ENCODE measurements at places on chromosomes 5 and 9. TPM values are rescaled to one million over a fixed set of nuclear protein-coding genes. Genes with fewer than 3 reads are reported as not detected.

DNA sequence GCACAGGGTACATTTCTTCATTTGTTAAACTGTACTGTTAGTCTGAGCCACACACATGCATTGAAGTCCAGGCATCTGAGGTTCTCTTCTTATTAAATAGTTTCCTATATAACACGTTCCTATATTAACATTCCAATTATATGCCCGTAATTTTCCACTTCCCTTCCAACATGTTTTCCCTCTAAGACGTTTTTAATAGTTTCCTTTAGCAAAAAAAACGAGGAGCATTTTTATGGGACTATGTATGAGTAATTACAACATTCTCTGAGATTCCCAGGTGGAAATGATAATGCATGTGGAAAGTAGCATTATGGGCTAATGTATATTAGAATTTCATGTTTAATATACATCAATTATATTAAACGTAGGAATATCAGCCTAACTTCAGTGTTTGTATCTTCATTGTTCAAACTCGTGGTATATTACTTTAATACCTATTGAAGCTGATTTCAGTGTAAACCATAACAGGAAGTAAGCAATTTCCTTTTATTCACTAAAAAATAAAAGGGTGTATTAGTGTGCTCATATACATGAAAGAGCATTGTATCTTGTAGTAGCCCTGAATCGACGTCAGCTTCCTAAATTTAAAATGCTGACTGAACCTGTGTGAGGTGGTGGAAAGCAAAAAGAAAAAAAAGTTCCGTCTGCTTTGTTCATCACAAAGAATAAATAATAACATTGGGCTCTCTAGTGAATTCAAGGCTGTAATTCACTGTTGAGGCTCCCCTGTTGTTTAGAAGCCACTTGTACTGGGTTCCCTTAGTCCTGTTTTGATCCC, 11.3 kb downstream of the SMARCA2 start:
- DNase-seq = peak; percentile 86

GRCh38 chr5:5297432-5298067, 124.9 kb upstream of the ICE1 start:
- DNase-seq = no peak

DNA sequence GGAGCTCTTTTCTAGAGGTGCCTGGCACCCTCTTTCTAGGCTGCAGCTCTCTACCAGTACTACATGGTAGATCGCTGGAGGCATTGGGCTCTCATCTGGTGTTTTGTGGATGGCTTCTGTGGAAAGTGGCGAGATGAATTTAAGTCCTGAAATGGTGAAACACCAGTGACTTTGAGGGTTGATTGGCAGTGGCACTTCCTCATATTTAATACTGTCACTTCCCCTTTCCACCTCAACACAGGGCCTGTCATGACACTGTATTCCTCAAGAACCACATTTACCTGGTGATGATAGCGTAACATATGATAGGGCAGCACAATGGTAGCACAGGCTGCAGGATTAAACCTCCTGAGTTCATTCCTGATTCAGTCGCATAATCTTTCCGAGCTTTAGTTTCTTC, 132.1 kb downstream of the KDM4C start:
- no peak for DNase-seq

The LCN10 gene
- 0.13 TPM for total RNA-seq

GRCh38 chr5:1004461-1005248, 3.9 kb upstream of the NKD2 start:
- DNase-seq = no peak

GRCh38 chr9:99762470-99762869, 59.2 kb upstream of the NR4A3 start:
- no peak for DNase-seq

The TMC1 gene
- 0.25 TPM for total RNA-seq

DNA sequence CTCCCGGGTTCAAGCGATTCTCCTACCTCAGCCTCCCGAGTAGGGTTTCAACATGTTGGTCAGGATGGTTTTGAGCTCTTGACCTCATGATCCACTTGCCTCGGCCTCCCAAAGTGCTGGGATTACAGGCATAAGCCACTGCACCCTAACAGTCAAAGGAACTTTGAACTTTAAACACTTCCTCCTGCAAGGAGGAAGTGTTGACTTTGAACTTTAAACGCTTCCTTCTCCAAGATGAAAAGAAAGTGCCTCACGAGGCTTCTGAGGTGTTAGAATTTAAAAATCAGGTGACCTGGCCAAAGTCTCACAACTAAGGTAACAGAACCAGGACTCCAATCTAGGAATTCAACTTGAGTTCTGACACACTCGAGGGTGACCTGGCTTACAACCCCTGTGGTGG, 150.9 kb downstream of the BRINP1 start:
- DNase-seq = no peak

The RASGRF2 gene
- total RNA-seq = 19.8 TPM

The SLC44A1 gene
- total RNA-seq = 18.7 TPM

DNA sequence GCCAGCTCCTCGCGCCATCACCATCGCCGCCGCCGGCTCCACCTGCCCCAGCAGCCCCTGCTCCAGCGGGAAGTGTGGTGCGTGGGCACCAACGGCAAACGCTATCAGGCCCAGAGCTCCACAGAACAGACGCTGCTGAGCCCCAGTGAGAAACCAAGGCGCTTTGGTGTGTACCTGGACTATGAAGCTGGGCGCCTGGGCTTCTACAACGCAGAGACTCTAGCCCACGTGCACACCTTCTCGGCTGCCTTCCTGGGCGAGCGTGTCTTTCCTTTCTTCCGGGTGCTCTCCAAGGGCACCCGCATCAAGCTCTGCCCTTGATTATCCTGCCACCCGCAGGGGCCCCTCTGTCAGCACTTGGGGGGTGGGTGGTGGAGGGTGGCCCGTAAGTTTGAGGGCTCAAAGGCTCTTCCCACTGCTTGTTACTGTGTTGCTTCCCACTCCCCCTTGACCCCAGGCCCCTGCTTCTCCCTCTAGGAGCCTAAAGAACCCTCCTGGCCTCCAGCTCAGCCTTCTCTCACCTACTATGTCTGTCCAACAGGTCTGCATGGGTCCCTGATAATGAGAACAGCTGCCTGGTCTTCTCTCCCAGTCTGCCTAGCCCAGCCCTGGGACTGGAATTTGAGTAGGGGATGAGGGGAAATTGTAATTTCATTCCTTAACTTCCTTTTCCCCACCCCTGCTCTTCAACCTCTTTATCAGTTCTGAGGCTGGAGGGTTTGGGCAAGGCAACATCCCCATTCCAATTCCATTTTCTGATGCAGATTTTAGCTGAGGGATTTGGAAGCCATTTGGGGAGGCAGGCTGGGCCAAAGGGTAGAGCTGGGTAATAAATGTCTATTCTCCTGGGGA, 9.0 kb downstream of the RACK1 start:
- DNase-seq = no peak

DNA sequence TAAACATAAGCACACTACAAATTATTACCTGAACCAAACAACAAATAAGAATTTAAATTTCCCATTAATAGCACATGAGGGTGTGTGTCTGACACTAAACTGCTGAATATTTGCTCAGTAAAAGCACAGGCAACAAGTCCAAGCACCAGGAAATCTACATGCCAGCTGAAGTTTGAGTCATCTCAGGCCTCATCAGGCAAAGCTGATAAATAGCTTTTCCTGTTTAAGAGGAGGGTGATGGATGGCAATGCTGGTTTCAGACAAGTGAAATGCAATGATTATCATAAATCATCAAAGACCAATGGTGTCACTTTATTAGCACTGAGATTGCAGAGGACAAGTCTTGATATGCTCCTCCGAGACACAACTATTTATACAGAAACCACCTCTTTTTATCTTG, 1668.0 kb upstream of the C9orf72 start:
- DNase-seq = no peak

The MRPL50 gene
- total RNA-seq = 14.1 TPM

- DNase-seq = no peak
These were observed 74.6 kb downstream of the MRPL36 start for GRCh38 chr5:1724822-1725602.

- DNase-seq = no peak
These were observed 114.9 kb upstream of the ATP10B start for GRCh38 chr5:160966921-160967320.

The OR1Q1 gene
- not detected for total RNA-seq

- DNase-seq = peak; percentile 88
These were observed 43.7 kb upstream of the TEK start for GRCh38 chr9:27065288-27065687.

GRCh38 chr5:178778919-178779318, 48.5 kb upstream of the ZNF354A start:
- DNase-seq = no peak

DNA sequence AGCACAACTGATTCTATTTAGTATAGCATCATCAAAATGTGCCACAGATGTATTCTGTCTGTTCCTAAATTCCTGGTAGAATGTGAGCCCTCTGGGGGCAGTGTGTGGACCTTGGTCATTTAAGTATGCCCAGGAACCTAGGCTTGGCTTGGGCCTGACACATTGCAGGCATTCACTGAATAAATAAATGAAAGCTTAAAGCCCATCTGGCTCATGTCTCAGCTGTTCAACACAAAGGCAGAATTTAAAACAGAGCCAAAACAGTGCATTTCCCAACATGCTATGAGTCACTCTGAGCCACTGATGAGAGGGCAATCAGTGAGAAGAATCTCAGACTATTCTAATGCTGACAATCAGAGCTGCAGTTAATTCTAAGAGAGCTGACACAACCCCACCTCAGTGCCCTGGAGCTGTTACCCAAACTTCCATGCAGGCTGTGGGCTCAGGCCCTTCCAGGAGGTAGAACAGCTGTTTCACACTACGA, 8.1 kb downstream of the FAM193B start:
- DNase-seq = peak; percentile 68

DNA sequence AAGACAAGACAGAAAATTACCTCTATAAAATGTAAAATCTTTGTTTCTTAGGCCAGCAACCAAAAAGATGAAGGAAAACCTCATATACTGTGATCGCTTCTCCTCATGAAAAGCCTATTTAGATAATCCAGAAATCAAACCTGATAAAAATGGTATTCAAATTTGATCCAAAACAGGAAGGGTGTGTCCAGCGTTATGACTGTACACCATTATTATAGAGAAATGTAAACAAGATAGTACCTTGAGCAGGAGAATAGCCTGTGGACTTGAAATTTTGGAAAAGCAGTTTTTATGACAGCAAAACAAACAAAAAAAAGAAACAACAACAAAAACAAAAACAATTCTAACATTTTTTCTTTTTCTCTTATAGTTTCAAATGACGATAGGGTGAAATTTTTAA, 1382.8 kb upstream of the CDH9 start:
- DNase-seq = no peak

- DNase-seq = no peak
These were observed 435.5 kb downstream of the HINT1 start for GRCh38 chr5:130729541-130729940.

- DNase-seq = no peak
These were observed 81.0 kb upstream of the MAST4 start for GRCh38 chr5:66515209-66515608.

GRCh38 chr9:137760426-137760825, 117.2 kb upstream of the CACNA1B start:
- no peak for DNase-seq

GRCh38 chr9:71752352-71752751, 16.0 kb downstream of the CEMIP2 start:
- no peak for DNase-seq

The LRRC19 gene
- total RNA-seq = not detected

The ADCY2 gene
- total RNA-seq = not detected

The ZNG1A gene
- total RNA-seq = 18.2 TPM

The ANKRD34B gene
- total RNA-seq = not detected

DNA sequence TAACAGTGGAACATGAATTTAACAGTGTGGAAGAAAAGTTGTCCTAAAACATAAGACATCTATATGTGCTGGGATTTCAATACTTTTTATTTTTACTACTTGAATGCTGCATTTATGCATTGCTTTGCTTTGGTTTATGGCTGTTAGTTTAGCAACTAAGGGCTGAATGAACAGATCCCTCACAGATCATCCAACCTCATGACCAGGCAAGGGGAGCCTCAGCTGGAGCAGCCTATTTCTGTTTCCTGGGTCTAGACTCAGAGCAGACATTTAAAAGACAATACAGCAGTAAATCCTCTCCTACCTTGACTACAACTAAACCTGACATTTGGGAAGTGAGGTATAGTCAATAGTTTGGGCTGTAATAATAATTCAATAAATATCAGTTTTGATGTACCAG, 163.3 kb downstream of the AUH start:
- no peak for DNase-seq

DNA sequence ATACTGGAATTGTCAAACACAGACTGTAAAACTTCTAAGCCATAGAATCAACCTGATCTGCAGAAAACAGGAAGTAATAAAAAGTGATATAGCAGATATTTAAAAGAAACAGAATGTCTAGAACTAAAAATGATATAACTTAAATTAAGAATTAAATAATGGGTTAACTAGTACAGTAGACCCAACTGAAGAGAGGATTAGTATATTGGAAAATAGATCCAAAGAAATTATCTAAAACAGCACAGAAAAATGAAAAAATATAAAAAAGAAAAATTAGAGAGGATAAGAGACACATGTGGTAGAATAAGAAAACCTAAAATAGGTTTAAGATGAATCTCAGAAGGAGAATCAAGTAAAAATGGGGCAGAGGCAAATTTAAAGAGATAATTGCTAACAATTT, 219.9 kb downstream of the SEMA6A start:
- DNase-seq = no peak

DNA sequence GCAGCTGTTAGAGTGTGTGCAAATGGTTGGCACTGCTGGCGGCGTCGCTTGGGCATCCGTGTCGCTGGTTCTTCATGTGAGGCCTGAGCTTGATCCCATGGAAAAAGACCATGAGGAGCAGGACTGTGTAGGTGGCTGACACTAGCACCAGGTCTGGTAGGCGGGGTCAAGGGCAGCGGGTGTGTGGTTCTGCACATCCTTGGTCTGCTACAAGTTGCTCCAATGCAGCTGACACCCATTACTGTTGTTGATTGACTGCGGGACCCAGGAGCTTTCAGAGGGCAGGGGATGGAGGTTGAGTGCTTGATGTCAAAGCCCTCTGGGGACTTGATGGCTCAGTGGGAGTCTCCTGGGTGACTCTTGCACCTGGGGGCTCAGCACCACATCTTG, 29.0 kb upstream of the PITX1 start:
- DNase-seq = no peak

GRCh38 chr5:125717209-125717608, 706.0 kb upstream of the GRAMD2B start:
- DNase-seq = no peak

The INSL6 gene
- not detected for total RNA-seq

DNA sequence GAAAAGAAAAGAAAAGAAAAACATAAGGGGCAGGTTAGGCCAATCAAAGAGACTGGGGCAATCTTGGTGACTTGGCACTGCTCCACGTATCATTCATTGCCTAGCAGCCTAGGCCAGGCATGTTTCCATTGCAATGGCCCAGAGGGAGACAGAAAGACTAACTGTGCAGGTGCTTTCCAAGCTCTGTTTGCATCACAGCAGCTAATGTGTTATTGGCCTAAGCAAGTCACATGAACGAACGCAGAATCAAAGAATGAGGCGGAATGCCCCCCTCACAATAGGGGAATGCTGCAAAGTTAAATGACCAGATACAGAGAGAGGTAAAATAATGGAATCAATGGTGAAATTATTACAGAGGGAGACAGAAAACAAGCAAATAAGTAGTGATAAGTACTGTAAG, 11.1 kb upstream of the VPS13A start:
- DNase-seq = peak; percentile 16

Measured in dermis microvascular lymphatic vessel endothelial cell (primary cell).